ENCODE measurements at places on chromosomes 7 and 10.

DNA sequence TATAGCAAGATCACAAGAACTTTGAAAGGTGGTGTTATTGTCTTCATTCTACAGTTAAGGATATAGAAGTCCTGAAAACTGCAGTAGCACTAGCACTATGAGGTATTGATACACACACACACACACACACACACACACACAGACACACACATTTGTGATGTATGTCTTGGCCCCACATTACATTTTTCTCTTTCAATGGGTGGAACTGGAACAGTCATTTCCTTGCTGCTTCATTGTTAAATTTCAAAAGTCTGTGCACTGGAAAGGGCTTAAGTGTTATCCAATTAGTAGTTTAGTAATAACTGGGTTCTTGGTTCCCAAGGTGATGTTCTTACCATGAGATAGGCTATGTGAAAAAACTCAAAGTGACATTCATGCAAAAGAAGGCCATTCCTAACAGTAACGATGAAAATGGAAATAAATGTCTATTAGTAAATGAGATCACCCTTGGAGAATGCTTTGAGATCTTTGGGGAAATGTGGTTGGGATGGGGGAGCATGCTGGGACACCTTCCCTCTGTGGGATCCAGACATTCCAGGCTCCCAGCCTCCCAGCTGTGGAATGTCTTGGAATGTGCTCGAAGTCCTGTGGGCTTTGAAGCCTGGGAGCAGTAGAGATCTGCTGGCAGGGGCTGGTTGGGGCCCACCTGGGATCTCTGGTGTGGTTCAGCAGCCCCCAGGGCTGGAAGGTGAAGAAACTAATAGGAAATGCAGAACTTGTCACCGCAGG, 37.4 kb upstream of the CALD1 start:
- no peak for DNase-seq

DNA sequence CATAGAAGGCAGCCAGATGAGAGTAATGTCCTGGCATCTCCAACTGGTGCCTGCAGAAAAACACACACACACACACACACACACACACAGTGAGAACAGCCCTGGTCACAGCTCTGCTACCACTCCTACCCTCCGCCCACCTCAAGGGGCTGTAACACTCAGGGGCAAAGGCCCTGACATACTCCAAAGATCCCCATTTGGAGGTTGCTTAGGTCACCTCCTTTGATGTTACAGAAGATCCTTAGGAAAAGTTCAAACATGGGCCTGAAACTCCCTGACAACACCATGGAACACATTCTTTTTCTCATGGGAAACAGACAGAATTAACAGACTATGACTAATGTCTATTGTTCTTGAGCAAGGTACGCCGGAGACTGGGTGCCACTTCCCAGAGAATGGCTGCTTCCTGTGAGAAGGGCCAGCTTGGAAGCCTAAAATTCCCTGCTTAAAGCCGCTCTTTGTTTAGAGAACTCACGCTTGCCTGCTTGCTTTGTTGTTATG, 27.7 kb downstream of the DENND11 start:
- DNase-seq: no peak

- no peak for DNase-seq
These were observed 470.5 kb upstream of the LRRTM3 start for GRCh38 chr10:66455304-66455703.

GRCh38 chr7:108086962-108087361, 43.2 kb downstream of the LAMB4 start:
- no peak for DNase-seq

DNA sequence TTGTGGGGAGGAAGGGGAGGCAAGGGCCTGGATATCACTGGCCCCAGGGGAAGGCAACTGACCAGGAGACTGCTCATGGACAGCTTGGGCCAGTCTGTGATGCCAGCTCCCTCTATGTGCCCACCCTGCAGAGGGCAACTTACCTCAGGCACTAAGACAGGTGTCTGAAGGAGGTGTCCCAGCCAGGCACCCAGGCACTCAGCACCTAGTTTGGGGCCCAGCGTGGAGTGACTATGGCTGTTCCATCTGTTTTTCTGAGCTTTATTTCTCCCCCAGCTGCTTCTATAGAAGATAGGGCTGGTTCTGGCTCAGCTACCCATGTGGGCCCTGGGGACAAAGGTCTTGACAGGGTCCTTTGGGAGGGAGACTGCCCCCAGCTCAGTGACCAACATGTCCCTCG, 150.6 kb upstream of the PCBD1 start:
- DNase-seq: no peak
